Astrocyte of the spinal cord (primary cell): ENCODE measurements at places on chromosomes 3 and 15.

GRCh38 chr3:151328298-151328995, 902 bp downstream of the P2RY13 start:
- no peak for DNase-seq

- DNase-seq = no peak
Observed at GRCh38 chr3:20561166-20561565, 375.2 kb upstream of the SGO1 start.

DNA sequence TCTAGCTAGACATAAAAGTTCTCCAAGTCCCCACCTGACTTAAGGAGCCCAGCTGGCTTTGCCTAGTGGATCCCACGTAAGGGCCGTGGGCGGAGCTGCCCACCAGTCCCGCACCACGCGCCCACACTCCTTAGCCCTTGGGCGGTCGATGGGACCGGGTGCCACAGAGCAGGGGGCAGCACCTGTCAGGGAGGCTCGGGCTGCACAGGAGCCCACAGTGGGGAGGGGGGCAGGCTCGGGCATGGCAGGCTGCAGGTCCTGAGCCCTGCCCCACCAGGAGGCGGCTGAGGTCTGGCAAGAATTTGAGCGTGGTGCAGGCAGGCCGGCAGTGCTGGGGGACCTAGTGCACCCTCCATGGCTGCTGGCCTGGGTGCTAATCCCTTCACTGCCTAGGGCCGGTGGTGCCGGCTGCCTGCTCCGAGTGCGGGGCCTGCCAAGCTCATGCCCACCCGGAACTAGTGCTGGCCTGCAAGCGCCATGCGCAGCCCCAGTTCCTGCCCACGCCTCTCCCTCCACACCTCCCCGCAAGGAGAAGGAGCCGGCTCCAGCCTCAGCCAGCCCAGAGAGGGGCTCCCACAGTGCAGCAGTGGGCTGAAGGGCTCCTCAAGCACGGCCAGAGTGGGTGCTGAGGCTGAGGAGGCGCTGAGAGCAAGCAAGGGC, 78.7 kb downstream of the SLC6A1 start:
- no peak for DNase-seq

- DNase-seq = peak; percentile 26
Observed at GRCh38 chr3:148238421-148238821, 459.3 kb upstream of the AGTR1 start.

DNA sequence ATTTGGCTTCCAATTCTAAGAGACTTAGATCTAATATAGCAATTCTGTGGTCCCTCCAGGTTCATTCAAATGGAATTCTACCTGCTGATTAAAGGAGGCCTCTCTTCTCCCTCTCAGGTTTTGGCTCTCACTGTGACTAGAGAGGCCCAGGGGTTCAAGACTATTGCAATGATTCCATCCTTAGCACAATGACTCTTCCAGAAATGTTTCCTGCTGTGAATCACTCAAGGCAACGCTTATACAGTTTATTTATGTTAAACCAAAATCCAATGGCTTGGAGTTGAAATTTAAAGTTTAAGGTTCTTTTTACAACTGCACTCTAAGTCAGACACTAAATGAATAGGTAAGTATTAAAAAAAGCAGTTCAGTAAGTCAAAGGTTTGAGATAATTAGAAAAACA, 39.9 kb downstream of the IFT57 start:
- peak; percentile 31 for DNase-seq

DNA sequence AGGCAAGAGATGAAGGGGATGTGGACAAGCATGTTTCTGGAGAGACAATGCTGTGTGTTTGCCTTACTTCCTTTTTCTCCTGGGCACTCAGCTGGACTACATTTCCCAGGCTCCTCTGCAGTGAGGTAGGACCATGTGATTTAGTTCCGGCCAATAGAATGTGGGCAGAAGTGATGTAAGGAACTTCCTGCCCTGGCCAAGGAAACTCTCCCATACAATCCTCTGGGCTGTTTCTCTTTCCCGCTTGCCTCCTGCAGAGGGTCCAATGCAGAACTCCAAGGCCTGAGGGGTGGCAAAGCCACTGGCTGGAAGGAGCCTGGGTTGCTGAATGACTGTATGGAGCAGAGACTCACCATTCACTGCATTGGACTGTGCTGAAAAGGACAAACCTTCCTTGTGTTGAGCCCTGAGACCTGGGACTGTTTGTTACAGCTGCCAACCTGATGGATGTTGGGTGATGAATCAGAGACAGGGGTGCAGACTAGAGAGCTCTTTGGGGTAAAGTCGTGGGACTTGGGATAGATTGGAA, 82.7 kb upstream of the SLC6A6 start:
- peak; percentile 46 for DNase-seq

- no peak for DNase-seq
Observed at GRCh38 chr3:81863756-81864155, 102.3 kb upstream of the GBE1 start.

GRCh38 chr3:39108200-39108710, 775 bp downstream of the TTC21A start:
- DNase-seq = no peak

- no peak for DNase-seq
Observed at GRCh38 chr3:66158933-66159683, 61.7 kb upstream of the SLC25A26 start.
